ENCODE measurements at places on chromosomes 12 and 14.
A peak's percentile ranks its signal among the peaks of the same experiment; 100 is the strongest.

DNA sequence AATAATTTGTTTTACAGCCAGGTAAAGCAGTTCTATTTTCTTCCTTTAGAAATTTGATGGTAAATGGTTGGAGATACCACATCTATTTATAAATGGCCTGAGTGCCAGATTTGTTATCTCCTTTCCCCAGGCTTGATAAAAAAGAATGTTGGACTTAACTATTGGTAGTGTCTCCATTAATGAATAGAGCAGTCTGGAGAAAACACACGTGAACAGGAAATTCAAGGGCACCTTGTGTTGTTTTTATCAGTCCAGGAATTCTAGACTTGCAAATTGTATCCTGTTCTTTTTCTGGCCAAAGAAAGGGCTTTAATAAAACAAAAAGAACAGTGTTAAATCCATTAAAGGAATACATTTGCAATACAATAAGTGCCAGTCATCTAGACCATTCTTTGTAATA lies 40.8 kb upstream of the BMAL2 start:
- no peak for DNase-seq

- peak; percentile 62 for DNase-seq
Observed at GRCh38 chr12:100668945-100669536, 95.6 kb downstream of the GAS2L3 start.

DNA sequence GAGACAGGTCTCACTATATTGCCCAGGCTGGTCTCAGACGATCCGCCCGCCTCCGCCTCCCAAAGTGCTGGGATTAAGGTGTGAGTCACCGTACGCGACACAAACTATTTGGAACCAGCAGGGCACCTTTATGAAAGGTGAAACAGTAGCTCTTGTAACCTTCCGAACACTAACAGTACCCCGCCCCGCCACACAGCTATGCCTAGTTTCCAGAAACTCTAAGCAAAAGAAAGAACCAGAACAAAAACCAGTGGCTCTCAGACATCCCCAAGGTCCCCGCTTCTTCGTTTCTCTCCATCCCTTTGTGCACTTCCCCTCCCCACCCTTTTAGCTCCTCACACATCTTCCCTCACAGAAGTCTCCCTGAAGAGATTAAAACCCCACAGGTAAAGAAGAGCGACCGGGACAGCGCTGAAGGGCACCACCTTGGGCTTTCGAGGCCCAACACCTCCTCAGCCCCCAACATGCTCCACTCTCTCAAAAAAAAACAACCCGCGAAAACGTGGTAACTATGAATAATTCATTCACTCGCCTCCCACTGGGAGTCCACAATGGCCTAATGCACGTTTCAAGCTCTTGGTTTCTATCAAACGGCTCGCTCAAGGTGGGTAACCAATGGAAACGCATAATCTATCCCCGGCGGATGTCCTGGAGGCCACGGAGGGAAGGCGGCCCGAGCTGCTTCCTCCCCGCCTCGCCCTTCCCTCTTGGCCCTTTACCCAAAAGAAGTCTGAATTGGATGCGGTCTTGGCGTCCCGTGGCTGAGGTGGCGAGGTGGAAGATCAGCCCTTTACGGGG lies 877 bp downstream of the BAG5 start:
- no peak for DNase-seq

- peak; percentile 76 for DNase-seq
Observed at GRCh38 chr14:50001151-50001998, 108.5 kb downstream of the ARF6 start.

DNA sequence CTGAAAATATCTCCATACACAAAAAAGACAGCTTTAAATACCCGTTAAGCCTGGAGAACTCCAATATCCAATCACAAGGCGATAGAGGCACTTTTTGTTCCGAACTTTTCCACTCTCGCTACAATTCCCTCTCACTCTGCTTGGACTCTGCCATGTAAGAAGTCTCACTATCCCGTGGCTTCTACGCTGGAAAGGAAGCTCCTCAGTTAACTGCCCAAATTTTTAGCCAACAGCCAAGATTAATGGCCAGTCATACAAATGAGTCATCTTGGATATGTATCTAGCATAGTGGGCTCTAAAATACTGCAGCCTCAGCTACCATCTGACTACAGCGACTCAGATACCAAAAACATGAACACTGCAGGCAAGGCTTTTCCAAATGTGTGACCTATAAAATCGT lies 45.5 kb upstream of the RERGL start:
- no peak for DNase-seq

DNA sequence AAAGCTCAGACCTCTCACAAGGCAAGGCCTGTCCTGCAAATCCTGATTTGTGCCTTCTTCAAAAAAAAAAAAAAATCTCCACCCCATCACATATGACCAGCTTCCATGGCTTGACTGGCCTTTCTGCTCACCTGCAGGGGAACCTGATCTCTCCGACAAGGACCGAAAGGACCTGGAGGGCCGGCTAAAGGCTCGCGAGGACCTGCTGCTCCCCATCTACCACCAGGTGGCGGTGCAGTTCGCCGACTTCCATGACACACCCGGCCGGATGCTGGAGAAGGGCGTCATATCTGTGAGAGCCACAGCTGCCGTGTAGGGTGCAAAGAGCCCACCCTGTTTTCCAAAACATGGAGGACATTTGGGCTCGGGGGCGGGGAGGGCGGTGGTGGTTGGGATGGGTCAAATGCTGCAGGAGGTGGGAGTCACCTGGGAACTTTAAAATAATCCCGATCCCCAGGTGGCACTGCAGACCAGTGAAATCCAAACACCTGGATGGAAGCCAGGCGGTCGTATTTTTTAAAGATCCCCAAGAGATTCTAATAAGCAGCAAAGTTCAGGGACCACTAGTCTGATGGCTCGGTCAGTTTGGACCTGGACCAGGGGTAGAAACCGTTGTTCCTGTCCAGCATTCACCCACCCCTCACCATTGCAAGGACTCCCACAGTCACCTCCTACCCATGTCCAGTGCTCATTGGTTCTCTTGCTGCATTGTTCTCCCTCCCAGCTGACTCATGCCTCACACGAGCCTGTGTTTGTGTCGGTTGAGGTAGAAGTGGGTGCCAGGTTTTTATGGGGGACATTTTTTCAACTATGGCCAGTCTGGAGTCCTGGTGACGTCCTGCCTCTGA lies 44.8 kb downstream of the FOXN4 start:
- peak; percentile 50 for DNase-seq

GRCh38 chr12:124691429-124691828 lies 124.0 kb upstream of the NCOR2 start:
- DNase-seq: no peak

DNA sequence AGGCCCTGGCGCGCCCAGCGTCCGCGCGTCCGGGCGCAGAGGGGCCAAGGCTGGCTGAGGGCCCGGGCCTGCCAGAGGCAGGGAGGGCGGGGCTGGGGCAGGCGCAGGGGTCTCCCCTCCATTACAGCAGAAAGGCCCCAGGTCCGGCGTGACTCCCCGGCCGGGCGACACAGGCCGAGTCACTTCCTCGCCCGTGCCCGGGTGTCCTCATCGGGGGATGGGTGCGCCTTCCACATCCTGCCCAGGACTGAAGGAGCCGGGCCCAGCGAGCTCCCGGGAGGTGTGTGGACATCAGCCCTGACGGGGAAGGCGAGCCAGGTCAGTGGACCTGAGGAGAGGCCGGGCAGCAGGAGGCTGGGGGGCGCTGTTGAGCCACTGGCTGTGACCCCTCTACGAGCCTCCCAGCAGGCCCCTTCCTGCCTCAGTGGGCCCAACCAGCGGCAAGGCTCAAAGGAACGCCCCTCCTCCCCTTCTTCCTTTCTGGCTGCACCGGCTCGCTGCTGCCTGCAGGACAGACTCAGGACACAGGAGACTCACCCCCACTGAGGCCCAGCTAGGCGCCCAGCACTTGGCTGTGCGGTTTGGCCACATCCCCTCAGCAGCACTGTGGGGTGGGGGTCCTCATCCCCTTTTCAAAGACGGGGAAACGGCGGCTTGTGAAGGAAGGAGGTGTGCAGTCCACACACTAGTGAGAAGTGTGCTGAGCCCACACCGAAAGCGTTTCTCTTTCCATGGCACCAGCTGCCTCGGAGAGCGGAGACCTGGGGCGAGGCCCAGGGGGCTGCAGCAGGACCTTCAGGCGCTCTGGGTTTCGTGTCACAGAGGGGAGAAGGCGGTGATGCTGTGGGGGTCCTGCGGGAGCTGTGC lies 606 bp downstream of the TNFAIP2 start:
- DNase-seq: no peak

- peak; percentile 50 for DNase-seq
Observed at GRCh38 chr12:113591480-113591974, 119.9 kb upstream of the LHX5 start.

GRCh38 chr12:117538032-117538690 lies 176.7 kb upstream of the NOS1 start:
- no peak for DNase-seq
